Stimulated activated CD8-positive, alpha-beta memory T cell treated with anti-CD3 and anti-CD28 coated beads, Interleukin-4, amount 100 ng/mL, for 4 hours (primary cell): ENCODE measurements at places on chromosomes 11 and 22.

DNA sequence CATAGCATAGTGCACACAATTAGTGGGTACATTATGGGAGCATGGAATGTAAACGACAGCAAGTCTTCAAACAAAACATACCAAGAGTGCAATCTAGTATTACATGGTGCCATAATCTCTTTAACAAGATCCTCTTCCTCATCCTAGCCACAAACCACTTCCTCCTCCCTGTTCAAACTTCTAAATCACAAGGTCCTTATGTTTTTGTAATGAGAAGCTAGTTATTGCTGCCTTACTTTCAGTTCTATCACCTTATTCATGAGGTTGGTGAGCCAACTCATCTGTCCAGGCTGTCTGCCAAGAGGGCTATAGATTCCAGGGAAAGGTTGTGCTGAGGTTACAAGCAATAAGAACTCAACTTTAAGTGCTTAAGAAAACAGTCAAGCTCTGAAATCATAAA lies 195.4 kb upstream of the ARHGAP20 start:
- DNase-seq, result no peak

- no peak for DNase-seq
These were observed 12.3 kb downstream of the TSPAN32 start for GRCh38 chr11:2314136-2314524.

DNA sequence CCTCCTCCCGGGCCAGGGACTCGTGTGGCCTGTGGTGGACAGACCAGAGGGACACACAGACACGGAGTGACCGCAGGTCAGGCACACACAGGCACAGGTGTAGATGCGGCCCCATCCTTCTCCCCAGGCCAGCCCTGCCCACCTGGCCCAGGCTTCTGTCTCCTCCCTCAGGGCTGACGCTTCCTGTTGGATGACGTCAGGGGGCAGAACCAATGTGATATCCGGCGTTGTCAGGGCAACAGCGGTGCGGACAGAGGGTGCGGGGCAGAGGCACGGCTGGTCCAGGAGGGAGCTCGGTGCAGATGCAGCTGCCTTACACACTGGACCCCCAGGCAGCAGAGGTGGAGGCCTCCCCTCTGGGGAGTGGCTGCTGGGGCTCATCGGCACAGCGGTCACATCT lies 2.9 kb upstream of the TUBGCP6 start:
- no peak for DNase-seq

GRCh38 chr11:78371221-78371891 lies 46.3 kb downstream of the GAB2 start:
- DNase-seq, result no peak

DNA sequence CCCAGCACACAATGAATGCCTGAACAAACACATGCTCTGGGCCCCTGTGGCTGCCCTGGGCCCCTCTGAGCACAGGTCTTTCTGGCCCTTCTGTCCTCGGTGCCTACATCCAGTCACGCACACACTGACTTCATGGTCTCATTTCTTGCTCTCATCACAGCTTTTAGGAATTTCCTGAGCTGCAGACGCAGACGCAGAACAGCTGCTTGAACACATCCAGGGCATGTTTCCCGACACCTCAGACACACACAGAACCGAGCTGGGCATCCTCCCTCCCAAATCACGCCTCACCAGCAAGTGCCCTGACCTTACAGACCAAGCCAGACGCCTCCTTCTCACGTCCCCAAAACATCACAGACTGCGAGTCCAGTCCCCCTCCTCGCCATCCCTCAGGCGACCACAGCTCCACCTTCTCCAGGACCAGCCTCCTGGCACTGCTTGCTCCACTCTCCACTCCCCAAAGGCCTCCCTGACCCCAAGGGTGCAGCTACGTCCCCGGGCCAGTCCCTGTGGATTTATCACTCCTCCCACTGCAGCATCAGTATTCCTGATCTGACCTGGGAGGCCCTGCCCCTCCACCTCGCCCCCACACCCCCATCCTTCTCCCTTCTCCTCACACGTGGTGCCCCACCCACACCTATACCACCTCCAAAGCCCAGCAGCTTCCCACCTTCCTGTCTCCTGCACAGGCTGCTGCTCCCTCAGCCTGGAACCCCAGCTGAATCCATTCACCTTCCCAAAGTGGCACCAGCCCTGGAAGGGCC lies 12.9 kb downstream of the SIRT3 start:
- DNase-seq, result no peak

- no peak for DNase-seq
These were observed 8.2 kb downstream of the GP1BB start for GRCh38 chr22:19731361-19732135.

DNA sequence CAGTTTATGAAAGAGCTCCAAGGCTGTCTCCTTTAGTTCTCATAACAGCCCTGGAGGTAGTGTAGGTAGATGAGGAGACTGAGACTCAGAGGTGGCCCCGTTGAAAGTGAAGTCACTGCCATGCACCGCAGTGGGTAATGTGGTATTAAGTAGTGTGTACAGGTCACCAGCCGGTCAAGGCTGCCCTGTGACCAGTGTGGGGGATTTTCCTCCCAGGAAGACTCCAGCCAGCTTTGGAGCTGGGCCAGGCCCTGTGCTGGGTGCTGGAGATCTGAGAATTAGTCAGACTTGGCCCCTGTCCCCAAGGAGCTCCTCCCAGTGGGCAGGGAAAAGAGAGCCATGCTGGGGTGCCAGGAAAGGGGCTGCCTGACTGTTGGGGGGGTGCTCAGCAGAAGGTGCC lies 5.3 kb downstream of the OMP start:
- no peak for DNase-seq

DNA sequence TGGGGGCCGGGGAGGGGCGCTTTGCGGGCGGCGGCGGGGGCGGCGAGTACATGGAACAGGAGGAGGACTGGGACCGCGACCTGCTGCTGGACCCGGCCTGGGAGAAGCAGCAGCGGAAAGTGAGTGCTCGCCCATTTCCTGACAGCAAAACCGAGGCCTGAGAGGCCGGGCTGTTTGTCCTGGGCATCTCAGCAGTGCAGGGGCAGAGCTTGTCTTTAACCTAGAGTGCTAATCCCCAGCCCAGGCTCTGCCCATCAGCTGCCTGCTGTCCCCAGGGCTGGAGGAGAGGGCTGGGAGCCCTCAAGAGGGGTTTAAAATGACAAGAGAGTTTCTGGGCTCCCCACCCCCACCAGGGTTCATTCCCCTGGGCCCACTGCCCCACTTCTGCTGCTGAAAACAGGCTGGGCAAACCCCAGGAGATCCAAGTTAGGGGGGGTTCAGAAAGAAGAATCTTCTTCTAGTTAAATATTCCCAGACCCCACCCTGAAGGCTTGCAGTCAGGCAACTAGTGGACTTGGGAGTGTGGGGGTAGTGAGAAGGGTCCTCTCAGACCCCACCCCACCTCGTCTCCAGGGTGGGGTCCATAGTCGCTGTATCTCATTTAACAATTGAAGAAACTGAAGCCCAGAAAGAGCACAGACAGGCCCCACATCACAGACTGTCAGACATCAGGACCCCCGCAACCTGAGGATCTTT lies 411 bp downstream of the ACTN3 start:
- no peak for DNase-seq

GRCh38 chr22:23743303-23743705 lies 7.6 kb downstream of the ZNF70 start:
- DNase-seq, result no peak

- no peak for DNase-seq
These were observed 19.9 kb downstream of the HIRA start for GRCh38 chr22:19411690-19412045.

GRCh38 chr11:65852508-65853245 lies 5.3 kb downstream of the CFL1 start:
- no peak for DNase-seq

DNA sequence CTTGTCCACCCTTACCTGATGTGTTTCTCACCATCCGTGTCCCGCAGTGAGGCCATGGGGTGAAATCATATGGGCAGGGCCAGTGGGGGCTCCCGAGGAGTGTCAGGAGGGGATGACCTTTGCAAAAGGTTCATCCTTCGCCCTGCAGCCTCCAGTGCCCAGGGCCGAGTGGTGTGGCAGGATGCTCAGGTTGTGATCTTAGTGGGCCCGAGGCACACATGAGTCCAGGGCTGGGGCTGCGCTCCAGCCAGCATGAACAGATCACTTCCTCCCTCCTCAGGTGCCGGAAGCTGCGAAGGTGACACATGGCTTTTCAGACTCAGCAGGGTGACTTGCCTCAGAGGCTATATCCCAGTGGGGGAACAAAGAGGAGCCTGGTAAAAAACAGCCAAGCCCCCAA lies 2.8 kb upstream of the FKBP2 start:
- no peak for DNase-seq

DNA sequence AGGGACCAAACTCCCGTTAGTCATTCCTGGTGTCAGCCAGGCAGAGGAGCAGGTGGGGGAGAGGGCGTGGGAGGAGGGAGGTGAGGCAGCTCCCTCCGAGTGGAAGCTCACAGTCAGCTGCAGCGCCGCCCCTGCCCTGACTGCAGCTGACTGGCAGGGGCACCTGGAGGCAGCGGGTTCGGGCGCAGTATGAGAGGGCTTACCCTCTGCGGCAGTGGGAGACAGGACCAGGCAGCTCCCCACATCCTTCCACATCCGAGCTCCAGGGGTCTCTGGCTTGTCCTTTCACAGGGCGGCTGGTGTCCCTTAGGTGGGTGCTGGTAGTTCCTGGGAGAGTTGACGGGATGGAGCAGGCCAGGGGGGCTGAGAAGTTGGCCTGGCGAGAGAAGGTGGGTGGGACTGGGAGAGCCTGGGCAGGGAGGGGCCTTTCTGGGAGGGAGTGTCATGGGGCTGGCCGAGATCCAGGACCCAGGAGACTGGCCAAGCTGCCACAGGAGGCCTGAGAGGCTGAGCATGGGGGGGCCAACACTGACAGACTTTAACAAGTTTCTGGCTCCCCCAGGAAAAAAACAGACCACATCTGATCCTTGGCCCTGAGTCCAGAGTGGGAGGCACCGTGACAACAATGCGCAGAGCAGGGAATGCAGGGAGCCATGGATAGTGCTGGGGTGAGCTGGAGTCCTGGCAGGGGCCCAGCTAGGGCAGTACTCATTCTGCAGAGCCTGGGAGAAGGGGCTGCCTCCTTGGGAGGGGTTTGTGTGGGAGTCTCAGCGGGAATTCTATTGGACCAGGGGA lies 4.9 kb downstream of the ADORA2A start:
- no peak for DNase-seq

GRCh38 chr22:19849835-19850762 lies 4.6 kb downstream of the GNB1L start:
- no peak for DNase-seq

DNA sequence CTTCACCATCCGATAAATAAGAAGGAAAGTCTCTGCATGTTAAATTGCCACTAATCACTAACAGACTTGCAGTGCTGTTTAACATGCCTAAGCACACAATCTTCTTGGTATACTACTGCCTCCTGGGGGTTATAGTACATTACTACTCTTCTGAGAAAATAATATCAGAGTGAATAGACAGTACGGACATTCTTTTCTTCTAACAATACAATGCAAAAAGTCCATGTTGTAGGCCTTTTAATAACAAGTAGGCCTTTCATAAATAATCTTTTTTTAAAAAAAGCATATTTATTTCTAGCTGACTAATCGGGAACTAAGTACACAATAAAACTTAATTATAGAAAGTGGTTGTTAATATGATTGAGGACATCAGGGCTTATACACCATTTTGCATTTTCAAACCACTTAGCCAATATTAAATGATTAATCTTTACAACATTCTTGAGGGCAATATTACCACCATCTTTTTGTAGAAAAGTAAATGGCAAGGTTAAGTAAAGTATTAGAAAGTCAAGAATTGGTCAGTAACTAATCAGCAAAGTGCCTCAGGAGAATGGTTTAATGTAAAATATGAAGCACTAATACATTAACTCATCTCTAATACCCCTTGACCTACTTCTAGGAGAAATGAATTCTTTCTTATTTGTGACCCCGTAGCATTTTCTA lies 84.7 kb downstream of the TTC28 start:
- DNase-seq, result no peak

GRCh38 chr22:46142548-46143490 lies 7.5 kb upstream of the PPARA start:
- no peak for DNase-seq

DNA sequence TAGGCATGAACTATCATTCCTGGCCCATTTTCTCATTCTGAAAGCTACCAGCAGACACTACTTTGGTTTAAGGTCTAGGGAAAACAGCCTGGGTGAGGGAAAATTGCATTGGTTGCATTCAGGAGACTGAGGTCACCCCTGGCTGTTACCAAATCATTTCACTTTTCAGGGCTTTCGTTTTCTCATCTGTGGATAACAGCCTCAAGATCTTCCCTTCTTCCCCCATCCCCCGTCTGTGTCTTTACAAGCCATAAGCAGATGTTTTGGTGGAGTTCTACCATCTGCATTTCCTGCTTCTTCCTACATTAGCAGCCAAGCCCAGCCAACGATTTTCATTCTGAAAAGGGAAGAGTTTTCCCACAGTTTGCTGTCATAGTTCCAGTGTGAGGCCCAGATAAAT lies 130.4 kb downstream of the HIPK3 start:
- DNase-seq, result no peak

- no peak for DNase-seq
These were observed 305.5 kb upstream of the PLET1 start for GRCh38 chr11:112566124-112566523.

DNA sequence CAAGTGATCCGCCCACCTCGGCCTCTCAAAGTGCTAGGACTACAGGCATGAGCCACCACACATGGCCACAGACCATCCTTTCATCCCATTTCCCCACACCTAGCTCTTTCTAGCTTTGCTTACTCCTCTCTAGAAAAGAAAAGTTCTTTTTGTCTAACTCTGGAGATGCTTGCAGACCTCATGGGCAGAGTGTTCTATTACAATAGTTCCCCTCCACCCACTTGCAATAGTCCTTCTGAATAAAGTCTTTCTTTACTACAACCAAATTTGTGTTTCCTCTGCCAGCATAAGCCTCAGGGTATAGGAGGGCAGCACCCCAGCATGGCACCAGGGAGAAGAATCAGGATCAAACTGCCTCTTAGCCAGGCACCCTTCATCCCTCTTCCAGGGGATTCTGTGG lies 18.8 kb upstream of the RTL6 start:
- no peak for DNase-seq

- DNase-seq, result no peak
These were observed 82.3 kb upstream of the EED start for GRCh38 chr11:86162239-86162638.

DNA sequence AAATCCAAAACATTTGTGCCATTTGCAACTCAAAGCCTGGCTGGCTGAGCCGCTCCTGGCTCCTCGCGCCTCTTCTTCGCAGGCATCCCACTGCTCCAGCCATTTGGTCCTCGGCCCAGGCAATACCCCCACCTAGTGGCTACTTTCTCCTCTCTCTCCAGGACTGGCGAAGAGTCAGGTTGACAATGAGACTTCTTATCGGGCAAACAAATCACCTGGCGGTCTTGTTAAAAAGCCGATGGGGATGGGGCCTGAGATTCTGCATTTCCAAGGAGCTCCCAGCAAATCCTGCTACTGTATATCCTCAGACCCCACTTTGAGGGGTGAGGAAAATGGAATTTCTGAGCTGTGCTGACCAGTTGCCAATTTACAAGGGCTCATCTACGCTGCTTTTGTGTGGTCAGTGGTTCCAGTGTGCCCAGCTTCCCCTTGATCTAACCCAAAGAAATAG lies 89.0 kb downstream of the ISX start:
- DNase-seq, result no peak
